ENCODE measurements at places on chromosomes 4 and X.

GRCh38 chr4:10120943-10121567 is 4.5 kb upstream of the WDR1 start:
- DNase-seq = no peak

GRCh38 chr4:148444296-148445070 is 2.3 kb upstream of the NR3C2 start:
- DNase-seq = peak; percentile 10

DNA sequence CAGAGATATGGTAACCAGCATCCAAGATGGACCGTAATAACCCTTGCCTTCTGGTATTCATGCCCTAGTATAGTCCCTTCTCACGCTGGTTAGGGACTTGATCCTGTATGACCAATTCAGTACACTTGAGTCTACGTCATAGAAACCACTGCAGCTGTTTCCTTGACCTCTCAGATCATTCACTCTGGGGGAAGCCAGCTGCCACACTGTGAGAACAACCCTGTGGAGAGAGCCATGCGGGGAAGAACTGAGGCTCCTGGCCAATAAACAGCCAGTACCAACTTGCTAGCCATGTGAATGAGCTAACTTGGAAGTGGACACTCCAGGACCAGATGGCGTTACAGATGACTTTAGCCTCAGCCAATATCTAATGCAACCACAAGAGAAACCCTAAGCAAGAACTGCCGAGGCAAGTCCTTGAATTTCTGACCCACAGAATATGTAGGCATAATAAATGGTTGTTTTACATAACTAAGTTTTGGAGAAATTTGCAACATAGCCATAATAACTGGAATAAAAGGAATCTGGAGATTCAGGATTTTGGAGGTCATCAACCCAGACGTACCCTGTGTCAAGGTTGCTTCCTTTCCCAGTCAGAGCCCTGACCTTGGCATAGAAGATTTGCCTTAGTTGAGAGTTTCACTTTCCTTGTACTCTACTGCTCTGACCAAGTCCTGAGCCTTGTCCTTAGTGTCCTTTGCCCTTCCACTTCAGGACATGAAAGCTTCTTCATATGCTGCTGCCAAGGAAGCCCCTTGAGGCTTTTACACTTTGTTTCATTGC is 87.3 kb upstream of the ZNF81 start:
- no peak for DNase-seq

- no peak for DNase-seq
Observed at GRCh38 chrX:56798866-56799758, 70.1 kb downstream of the NBDY start.

DNA sequence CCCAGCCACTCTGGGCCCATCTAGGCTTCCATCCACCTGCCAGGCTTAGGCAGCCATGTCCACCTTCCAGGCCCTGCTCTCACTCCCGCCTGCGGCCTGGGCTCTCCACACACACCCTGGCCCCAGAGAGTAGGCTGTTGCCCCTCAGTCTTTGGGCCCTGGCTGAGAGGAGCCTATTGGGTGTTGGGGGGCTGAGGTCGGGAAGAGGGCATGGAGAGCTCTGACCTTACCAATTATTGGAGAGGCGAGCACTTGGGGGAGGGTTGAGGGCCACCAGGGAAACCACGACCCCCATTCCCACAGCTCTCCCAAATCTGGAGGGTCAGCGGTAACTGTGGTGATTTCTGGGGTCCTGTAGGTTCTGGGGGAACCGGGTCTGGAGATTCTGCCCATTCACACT is 38.2 kb downstream of the HTRA3 start:
- no peak for DNase-seq

GRCh38 chr4:56197387-56197786 is 189.9 kb downstream of the AASDH start:
- peak; percentile 62 for DNase-seq

DNA sequence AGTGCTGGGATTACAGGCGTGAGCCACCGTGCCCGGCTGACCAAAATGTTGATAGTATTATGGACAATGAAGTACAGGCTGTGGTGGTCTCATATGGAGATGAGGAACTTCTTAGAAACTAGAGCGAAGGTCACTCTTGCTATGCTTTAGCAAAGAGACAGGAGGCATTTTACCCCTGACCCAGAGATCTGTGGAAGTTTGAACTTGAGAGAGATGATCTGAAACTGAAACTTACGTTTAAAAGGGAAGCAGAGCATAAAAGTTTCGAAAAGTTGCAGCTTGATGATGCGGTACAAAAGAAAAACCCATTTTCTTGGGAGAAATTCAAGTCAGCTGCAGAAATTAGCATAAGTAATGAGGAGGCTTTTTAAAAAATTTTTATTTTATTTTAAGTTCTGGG is 8.5 kb upstream of the CTAG2 start:
- DNase-seq = no peak

GRCh38 chrX:53317365-53318069 is 36.1 kb upstream of the IQSEC2 start:
- peak; percentile 31 for DNase-seq

GRCh38 chrX:80432863-80433262 is 12.6 kb downstream of the TENT5D start:
- no peak for DNase-seq

GRCh38 chr4:40734497-40734896 is 15.3 kb upstream of the NSUN7 start:
- no peak for DNase-seq

- DNase-seq = peak; percentile 40
Observed at GRCh38 chrX:9816084-9816700, 30.0 kb downstream of the SHROOM2 start.

- no peak for DNase-seq
Observed at GRCh38 chr4:12110627-12111026, 681.9 kb upstream of the HS3ST1 start.

DNA sequence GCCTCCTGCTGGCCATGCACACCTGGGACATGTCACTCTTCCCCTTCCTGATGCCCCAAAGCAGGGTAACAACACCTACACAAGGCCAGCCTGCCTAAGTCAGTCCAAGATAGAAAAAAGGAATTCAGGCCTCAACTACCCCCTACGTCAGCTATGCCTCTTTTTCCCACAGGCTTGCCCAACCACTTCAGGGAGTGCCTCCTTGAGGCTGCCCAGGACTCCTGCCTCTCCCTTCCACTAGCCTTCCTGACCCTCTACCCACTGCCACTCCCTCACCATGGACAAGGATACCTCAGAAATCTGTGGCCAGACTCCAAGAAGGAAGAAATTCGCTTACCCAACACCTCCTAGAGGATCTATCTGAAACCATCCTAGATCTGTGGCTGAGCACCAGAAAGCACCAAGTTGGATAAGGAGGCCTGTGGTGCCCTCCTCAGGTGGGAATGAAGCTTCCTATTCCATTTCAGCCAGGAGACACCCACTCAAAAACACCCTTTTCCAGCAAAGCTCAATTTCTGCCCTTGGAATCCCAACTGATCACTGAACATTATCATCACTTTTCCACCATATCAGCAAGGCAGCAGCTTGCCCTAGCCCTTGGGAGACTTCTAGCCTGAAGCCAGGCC is 1.8 kb downstream of the KDM5C start:
- DNase-seq = no peak

GRCh38 chr4:119508281-119508680 is 120.3 kb downstream of the PDE5A start:
- DNase-seq = peak; percentile 35

GRCh38 chrX:45026036-45026435 is 153.0 kb downstream of the KDM6A start:
- DNase-seq = no peak

GRCh38 chrX:129682979-129683378 is 28.2 kb upstream of the APLN start:
- no peak for DNase-seq

DNA sequence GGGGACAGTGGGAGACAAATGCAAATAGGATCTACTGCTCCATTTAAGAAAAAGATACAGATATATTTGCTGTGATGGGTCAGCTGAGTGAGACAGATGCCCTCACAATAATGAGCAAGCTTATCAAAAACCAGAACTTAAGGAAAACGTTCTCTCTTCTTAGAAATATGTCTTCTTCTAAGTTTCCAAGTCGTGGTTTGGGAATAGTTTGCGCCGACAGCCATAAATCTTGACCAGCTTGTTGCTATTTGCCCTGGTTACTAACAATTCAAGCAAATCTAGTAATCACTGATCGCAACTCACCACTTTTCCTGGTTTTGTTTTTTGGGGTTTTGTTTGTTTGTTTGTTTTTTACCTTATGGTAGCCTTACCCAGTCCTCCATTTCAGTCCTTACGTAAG is 67.6 kb upstream of the GUCY1A1 start:
- DNase-seq = no peak

DNA sequence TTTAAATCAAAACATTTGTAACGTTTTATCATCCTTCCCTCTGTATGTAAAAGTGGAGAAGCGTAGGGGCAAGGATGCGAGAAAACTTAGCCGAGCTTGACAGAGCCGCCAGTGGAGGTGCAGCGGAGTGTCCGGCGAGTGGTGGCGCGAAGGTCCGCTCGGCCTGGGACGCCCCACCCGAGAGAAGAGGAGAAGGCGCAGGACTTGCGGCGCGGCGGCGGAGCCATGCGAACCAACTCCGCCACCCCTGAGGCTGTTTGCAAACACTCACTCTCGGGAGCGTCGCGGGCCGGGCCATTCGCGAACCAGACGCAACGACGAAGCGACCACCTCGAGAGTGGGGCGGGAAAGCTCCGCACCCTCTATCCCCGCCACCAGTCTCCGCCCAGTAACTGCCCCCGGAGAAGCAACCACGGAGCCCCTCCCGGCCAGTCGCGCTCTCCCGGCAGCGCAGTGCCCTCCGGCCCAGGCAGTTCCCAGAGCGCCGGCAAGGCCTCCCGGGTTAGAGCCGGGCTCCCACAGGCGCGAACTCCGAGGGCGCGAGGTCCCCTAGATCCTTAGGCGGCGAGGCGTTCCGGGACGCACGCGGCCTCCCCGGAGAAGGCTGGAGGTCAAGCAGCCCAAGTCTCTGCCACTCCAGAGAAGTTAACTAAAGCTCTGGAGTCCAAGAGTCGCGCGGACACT is 2.3 kb upstream of the MAB21L2 start:
- DNase-seq = peak; percentile 44

- peak; percentile 82 for DNase-seq
Observed at GRCh38 chr4:137524725-137525369, 7.4 kb downstream of the PCDH18 start.

GRCh38 chrX:127764674-127765073 is 287.5 kb downstream of the ACTRT1 start:
- DNase-seq = no peak

DNA sequence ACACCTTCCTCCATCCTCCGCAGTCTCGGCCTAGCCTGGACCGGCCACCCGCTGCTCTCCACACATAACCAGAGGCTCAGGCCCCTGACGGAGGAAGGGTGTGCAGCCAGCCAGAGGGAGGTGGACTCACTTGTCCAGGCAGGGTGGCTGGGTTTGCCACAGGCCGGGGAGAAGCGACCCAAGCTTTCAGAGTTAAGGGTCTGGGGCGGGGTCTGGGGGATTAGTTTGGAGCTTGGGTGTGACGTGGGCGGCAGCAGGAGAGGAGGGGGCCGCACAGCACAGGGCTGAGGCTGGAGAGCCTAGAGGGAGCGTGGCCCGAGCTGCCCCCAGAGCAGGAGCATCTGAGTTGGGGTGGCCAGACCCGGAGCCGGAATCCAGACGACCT is 22.4 kb upstream of the CPLX1 start:
- no peak for DNase-seq

- no peak for DNase-seq
Observed at GRCh38 chrX:123988423-123989111, 27.1 kb downstream of the STAG2 start.

- no peak for DNase-seq
Observed at GRCh38 chrX:117834076-117834475, 282.5 kb downstream of the KLHL13 start.

DNA sequence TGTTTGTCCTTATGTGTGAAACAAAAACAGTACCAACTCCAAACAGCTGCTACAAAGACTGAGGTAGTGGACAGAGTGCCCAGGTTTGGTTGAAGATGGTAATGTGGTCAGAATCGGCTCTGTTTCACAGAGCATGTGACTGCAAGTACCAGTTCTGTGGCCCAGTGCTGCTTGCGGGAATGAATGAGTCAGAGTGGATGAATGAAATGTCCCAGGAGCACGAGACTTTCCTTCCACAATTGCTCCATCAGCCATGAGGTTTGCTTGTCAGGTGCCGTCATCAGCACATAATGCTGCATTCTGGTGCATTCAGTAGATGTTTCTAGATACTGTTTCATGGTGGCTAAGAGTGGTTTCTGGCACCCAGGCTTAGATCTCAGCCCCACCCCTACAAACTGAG is 84.2 kb downstream of the GPR143 start:
- DNase-seq = no peak

- DNase-seq = peak; percentile 29
Observed at GRCh38 chrX:24838629-24839028, 144.9 kb downstream of the POLA1 start.

DNA sequence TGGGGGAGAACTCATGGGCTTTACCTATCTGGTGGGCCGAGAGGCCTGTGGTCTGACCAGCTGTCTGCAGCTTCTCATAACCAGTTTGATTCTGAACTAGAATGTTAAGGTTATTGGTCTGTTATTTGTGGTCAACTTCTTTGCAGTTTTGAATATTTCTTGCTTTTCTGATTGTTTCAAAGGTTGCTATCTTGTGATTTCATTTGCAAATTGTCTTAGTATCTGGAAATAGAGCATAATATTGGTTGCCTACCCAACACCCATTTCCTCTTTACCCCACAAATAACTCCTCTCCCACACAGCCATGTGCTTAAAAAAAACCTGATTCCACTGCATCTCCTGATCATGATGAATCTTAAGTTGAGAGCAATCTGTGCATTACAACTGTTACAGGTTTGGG is 39.1 kb upstream of the BMP2K start:
- DNase-seq = no peak

DNA sequence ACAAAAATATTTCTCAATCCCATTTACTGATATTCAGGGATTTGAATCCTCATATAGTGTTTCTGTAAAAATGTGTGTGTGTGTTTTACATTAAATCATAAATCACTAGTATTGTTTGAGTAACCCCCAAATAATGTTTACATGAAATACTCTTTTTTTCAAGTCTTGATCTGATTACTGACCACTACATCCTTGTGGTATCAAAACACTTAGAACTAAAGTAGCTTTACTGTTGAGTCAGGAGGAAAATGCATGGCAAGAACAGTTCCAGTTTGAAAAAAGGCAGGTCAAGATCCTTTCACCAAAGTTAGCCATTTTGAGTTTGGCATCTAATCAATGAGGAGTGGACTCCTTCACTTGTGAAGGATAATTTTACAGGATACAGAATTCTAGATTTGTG is 3.6 kb upstream of the WDR19 start:
- no peak for DNase-seq

DNA sequence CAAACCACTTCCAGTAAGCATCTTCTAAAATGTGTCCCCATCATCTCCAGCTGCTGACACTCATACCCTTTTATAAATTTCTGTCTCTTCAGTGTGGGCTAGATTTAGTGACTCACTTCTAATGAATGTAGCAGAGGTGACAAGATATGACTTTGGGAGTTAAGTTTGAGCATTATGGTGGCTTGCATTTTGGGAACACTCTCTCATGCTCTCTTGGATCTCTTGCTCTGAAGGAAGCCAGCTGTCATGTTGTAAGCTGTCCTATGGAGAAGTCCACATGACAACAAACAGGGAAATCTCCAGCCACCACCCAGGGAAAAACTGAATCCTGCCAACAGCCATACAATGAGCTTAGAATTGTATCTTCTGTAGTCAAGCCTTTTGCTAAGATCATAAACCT is 691.3 kb upstream of the PCDH7 start:
- DNase-seq = no peak

- DNase-seq = no peak
Observed at GRCh38 chrX:9144701-9145241, 110.8 kb upstream of the FAM9B start.

Measured in fibroblast of skin of back (primary cell).